ENCODE measurements at places on chromosomes 1 and 21.

DNA sequence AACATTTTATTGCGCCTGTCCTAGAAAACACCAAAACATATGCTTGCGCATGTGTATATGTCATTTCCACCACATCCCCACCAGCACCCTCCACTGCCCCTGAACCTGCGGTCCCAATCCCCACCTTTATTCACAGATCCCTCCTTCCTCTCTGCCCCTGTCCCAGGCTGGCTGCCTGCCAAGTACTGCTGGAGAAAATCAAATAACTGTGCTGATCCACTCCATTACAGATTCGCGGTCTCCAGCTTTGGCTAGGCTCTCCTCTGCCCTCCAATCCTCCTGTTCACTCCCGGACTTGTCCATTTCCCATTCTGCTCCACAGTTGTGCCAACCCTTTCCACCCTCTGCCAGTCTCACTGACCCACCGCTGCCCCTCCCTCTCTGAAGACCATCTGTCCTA lies 59.3 kb upstream of the GJB5 start:
- DNase-seq: no peak

DNA sequence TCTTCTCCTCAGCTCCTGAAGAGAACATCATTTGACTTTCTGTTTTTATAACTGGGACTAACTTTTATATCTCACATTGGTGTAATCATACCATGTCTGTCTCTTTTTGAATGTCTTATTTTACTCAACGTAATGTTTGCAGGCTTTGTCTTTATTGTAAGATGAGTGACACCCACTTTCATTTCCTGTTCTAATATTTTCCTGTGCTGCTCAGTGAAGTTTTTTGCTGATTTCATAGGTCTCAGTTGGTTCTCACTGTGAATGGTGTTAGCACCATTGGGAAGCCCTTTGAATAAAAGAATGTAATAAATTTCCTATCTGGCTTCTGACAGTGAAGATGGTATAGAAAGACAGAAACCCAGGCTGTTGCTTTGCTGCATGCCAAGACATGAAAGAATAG lies 84.0 kb downstream of the RAVER2 start:
- no peak for DNase-seq

- DNase-seq: peak; percentile 66
These were observed 674 bp downstream of the CEP350 start for GRCh38 chr1:179955287-179955680.

GRCh38 chr1:164683235-164683634 lies 124.3 kb downstream of the PBX1 start:
- DNase-seq: no peak

- DNase-seq: no peak
These were observed 71.6 kb downstream of the RERE start for GRCh38 chr1:8745749-8746390.

GRCh38 chr21:46181953-46182547 lies 2.2 kb downstream of the SPATC1L start:
- DNase-seq: peak; percentile 17

DNA sequence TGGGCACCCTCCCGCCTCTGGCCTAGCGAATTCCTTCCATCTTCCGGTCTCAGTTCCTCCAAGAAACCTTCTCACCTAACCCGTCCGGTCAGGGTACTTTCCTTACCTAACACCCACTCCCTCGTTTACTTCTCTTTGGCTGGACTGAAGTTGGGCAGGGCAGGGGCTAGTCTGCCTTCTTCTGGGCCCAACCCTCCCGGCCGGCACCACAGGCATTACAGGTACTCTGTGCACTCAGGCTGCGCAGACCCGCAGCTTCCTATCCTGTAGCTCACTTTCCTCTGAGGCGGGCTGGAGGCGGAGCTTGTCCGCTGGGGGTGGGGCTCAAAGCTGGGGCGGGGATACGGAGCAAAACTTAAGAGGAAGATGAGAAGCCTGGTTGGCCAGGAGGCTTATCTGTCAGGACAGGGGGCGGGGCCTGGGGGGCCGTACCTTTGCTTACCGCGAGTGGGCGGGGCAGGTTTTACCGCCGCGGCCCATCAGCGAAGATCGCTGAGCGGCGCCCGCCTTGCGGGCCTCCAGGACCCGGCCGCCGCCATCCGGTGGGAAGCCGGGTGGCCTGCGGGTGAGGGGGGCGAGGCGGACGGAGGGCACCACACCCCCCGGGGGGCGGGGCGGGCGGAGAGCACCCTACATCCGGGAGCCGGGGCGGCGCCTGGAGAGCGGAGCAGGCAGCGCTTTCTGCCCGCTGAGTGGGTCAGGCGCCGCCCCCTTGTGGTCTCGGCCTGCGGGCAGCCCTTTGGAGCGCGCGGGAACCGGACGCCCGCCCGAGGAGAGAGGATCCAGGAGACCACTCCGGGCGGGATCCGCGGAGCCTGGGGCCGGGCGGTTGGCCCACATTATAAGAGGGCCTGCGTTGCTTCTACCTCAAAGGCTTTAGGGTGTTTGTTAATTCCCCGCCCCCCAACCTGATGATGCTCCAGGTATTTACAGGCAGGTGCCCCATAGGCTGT lies 31.9 kb downstream of the ZNF648 start:
- peak; percentile 100 for DNase-seq

DNA sequence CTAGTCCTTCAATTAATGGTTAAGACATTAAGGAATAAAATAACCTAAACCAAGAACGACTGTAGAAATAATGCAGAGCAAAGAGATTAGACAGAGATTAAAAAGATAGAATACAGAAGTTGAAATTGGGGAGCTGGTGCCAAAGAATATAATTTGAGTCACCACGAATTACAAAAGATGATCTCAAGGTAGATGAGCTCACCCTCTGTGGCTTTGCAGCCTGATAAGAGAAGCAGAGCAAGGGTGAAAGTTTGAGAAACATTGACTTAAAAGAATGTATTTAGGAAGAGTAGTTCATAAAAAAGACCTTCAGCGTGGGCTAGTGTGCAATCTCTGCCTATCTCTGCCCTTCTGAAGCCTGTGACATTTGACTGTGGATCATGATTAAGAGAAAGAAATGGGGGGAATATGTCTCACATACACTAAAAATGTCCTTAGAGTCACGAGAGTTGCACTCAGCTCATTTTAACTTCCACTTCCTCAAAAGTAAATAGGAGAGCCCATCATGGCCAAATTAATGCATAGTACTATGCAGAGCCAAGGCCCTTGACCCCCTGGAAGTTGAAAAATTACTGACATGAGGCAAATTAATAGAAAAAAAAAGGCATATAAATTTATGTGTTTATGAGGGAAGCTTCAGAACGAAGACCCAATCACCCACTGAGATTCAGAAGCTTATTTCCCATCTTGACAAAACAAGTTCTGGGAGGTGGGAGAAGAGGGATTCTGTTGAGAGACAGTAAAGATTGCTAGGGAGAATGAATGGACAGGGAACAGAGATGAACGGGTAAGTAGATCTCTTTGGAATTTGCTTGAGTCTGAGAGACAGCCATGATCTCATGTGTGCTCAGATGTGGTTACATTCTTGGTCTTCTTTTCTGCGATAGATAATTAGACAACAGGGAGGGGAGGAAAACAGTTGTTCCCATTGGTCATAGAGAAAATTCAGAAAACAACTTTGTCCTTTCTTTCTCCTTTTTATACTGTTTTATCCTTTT lies 395.4 kb upstream of the LRRC7 start:
- no peak for DNase-seq

DNA sequence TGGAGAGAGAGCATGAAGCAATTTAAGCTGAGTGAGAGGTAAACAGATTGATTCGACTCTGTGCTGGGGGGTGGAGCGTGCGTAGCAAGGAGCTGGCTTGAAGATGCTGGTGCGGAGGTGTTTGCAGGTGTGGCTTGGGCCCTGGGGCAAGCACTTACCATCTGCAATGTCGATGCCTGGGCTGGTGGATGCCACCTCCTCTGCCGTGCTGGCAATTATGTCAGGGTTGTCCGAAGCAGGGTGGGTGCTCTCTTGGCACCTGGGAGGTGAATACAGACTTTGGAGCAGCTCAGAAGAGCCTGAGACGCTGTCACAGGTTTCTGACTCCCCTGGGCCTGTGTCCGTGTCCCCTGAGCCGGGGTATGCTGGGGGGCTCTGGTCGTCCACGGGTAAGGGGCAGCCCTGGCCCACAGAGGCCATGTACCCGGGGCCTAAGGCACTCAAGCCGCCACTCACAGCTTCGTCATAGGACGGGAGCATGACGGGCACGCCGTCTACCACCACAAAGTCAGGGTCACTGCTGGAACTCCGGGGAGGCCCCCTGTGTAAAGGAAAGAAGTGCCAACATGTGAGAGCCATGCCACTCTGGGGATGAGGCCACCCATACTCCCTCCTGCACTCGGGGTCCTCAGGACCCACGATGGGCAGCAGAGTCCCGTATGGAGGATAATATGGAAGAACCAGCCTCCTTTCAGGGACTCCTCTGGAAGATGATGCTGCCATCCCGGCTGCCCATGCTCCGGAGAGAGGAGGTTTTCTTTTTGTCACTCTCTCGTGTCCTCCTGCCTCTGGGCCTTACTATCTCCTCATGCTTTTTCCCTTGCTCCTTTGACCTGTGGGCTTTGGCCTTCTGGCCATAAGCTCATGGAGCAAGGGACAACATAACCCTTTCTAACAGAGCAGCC lies 80.3 kb upstream of the TLR5 start:
- no peak for DNase-seq

DNA sequence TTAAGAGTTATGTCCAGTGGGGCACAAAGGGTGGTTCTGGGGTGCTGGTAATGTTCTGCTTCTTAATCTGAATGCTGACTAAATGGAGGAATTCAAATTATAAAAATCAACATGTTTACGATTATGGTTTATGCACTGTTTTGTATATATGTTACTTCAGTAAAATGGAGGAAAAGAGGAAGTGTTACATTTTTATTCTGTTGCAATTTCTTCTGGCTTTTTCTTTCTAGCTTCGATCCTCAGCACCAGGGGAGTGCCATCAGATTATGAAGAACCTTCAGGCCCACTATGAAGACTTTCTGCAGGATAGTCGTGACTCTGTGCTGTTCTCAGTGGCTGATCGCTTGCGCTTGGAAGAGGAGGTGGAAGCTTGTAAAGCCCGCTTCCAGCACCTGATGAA lies 105.5 kb downstream of the MACF1 start:
- DNase-seq: no peak

DNA sequence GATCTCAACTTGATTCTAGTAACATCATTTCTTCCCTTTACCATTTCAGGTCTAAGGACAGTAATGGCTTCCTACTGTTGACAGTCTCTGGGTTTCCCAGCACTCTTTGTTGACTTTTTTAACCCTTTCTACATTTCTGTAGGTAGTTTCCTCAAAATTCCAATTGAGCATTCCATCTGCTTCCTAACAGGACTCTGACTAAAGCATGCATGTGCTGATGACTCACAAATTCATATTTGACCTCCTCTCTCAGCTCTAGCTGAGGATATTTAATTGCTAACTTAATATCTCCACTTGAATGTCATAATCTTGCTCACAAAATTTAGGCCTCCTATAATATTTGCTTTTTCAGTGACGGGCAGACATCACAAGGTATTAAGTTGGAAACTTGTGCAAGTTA lies 93.3 kb upstream of the ZNHIT6 start:
- DNase-seq: no peak

- no peak for DNase-seq
These were observed 1282.9 kb upstream of the B3GALT2 start for GRCh38 chr1:194469282-194469681.

Measured in colonic mucosa (tissue), 4 donors.